Stimulated activated naive B cell treated with anti-CD40 and anti-IgM and Interleukin-4, amounts not matched to agents 10 μg/mL and 1 μg/mL and 100 μg/mL, for 72 hours (primary cell): ENCODE measurements at places on chromosomes 12 and 14.
A peak's percentile ranks its signal among the peaks of the same experiment; 100 is the strongest.

DNA sequence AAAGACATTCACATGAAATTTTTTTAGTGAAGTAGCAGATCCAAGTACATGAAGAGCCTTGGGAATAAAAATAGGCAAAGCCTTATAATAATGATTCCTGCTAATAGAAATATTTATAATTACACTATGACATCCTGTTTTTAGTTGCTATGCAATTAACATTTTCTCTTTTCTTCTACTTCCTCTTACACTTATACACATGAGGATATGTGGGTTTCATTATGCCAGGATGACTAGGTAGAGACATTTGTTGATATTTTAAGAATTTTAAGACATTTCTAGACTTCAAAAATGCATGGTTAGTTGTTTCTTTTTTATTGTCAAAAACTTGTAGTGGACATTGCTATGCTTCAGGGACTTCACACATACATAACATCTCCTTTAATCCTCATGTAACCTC, 326.8 kb downstream of the SYT1 start:
- no peak for DNase-seq

DNA sequence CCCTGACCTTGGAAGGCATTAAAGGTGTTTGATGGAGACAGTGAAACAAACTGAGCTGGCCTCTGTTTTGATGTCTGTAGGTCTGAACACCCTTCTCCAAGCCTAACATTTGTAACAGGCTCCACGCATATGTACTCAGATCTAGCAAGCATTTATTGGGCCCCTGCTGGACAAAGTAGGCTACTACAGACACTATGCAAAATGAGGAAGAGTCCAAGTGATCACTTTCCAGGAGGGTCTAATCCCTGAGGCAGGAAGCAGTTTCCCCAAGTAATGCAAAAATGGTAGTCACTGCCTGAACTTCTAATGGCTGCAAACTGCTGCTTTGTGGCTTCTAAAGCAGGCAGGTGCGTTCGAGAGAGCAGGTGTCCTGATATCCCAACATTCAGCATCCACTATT, 405.8 kb downstream of the MED13L start:
- DNase-seq, result no peak

GRCh38 chr14:87679866-87680265, 313.1 kb downstream of the GALC start:
- no peak for DNase-seq

DNA sequence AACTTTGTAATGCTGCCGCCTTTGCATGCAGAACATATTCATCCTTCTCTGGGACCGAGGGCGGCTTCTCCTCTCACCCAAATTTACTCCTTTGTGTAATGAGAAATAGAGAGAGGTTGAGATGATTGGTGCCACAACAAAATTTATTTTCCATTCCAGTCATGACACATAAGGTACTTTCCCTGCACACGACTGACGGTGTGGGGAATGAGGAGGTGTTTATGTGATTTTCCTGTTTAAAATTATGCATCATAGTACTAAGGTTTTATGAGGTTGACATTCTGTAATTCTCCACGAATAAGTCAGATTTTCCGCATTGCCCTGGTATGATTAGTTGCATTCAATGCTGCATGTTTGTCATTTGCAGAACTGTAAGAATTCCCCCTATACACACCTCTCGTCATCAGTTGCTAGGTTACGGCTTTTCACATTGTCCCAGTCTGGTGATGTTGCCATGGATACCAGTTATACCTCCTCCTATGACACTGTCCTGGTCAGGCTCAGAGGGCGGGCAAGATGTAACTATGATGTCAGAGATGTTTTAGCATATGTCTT, 23.1 kb downstream of the BICDL1 start:
- DNase-seq, result peak; percentile 86

DNA sequence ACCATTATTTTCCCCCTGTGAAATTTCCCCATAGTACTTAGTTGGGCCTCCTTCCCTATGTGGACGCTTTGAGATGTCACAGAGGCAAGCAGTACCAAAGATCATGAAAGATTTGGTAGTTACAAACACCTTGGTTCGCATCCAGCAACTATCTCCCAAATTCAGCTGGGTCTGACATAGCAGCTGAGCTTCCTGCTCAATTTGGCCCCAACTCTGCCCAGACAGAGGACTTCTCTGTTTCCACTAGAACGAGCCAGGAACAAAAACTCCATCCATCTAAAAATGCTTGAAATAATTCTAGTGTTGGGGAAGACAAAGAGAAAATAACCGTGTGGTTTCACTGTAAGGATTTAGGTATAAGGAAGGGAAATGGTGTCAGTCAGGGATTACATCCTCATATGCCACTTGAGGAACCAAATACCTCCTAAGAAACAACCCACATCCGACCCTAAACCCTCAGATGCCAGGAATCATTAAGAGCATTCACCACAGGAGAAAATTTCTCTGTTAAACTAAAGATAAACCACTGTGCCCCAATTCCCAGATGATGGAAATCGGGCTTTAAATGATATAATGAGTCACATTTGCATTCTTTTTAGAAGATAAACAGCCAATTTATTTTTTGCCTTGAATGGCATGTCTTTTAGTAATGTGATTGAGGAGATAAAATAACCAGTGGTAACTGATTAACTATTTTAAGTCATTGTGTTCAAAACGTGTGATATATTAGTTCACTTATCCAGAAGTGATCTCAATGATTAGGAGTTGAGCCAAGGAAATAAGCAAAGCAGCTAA, 103.7 kb upstream of the IFNG-AS1 start:
- DNase-seq, result no peak

DNA sequence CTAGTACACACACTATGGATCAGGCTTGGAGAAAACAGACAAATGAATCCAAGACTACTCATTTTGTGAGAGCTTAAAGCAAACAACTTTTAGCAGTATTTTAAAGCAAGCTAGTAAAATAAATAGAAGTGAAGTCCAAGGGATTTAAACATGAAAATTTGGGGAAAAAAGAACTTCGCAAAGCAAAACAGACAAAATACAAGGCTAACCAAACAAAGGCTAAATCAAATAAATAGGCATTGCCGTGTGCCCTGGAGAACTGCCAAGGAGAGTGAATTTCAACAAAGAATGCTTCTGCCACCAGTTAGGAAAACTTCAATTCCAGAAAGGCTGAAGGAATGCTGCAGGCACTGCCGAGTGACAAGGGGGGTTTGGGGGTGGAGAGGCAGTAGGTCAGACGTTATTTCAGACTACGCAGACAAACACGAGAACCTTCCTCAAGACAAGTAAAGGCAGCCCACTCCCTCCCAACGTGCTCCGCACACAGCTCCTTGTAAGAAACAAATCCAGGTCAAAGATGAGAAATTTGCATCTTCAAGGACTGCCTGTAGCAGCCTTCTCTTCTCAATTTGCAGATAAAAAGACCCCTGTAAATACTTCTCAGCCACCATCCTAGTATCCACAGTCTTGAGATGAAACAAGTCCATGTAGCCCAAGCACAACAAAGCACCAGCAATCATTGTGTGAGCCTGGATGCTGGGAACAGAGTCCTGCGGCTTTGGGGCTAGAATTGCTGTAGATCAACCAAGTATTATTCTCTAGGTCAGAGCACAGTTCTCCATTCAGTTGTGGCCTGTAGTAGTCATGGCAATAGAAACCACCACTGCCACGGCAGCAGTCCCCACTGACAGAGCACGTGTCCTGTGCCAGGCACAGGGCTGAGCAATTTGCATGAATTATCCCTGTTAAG, 43.3 kb downstream of the EFCAB11 start:
- no peak for DNase-seq

DNA sequence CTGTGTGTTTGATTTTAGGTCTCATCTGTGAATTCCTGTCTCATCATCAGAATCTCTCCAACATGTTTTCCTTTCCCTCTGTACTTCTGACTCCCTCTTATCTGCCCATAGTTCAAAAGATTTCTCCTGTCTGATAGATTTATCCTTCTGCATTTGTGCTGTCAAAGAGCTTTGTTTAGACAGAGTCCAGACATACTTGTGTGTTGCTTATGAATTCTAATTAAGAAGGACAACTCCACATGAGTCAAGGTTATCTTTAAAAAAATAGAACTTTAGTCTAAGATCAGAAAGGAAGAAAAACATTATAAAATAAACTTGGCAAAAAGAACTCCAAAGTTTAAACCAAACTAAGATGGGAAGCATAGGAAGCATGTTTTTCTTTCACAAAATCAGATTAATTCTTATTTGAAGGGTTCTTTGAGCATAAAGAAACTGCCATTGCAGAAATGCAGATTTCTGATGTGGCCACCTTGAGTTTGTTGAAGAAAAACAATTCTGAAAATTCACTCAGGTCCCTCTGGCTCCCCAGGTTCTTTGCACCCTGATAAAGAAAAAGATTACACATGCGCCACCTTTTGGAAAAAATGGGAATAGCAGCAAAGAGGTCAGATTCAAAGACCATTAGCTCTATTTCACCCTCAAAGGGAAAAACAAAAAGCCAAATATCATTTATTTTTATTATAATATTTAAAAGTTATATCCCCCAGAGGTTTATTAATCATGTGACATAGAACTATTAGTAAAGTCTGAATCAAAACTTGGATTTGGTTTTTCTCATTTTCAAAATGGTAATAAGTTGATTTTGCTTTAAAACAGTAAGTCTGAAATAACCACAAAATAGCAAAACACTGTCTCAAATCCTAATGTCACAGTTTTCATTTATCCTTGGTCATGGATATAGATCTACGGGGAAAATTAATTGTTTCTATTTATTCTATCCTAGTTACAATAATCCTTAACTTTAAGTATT, 143.7 kb upstream of the DCN start:
- peak; percentile 24 for DNase-seq

GRCh38 chr12:96246926-96247505, 52.8 kb downstream of the ELK3 start:
- no peak for DNase-seq

- DNase-seq, result no peak
These were observed 29.9 kb downstream of the TSPAN19 start for GRCh38 chr12:85006206-85006605.

DNA sequence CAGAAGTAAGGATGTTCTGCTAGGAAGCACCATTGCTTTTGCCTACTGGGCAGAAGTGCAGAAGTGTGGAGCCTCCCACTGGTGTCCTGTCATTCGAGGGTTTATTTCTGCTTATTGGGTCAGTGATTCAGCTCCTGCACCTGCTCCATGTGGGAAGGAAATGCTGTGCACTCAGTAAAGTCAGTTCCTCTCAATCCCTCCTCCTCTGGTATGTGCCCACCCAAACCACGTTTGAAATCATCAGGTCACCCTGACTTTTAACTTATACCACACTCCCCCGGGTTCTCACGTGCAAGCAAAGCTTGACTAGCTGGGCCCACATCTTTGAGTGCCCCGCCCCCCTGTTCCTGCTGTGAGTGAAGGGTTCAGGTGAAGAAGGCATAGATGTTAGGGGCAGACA, 223.7 kb downstream of the CHST11 start:
- DNase-seq, result no peak

GRCh38 chr12:97960225-97960624, 497.6 kb downstream of the RMST start:
- no peak for DNase-seq

GRCh38 chr12:54173906-54174471, 14.8 kb downstream of the SMUG1 start:
- no peak for DNase-seq

DNA sequence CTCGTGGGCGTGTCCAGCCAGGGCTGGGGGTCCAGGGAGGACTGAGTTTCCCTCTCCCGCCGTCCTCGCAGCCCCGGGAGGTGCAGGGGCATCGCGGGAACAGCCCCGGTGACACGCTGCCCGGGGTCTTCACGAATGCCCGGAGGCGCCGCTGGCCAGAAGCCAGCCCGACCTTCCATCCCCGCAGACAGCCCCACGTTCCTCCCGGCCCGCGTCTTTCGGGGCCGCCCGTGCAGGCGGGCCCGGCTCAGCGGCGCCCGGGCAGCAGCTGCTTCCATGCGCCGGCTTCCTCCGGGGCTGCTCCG, 827 bp upstream of the TEDC1 start:
- DNase-seq, result no peak

- DNase-seq, result peak; percentile 14
These were observed 64.5 kb downstream of the CRADD start for GRCh38 chr12:93741659-93742109.

GRCh38 chr12:5881666-5882065, 63.4 kb downstream of the ANO2 start:
- no peak for DNase-seq

DNA sequence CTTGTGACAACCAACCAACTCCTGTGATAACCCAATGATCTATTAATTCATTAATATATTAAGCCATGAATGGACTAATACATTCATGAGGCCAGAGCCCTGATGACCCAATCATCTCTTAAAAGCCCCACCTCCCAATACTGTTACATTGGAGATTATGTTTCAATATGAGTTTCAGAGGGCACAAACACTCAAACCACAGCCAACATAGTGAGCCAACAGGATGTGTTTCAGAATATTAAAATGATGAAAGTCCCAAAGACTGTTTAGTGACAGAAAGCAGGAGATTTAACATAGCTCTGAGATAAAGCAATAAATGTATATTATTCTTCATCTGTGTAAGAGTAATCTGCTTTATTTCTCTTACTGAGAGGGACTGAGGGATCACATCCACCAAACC, 71.7 kb downstream of the PTPRO start:
- no peak for DNase-seq

DNA sequence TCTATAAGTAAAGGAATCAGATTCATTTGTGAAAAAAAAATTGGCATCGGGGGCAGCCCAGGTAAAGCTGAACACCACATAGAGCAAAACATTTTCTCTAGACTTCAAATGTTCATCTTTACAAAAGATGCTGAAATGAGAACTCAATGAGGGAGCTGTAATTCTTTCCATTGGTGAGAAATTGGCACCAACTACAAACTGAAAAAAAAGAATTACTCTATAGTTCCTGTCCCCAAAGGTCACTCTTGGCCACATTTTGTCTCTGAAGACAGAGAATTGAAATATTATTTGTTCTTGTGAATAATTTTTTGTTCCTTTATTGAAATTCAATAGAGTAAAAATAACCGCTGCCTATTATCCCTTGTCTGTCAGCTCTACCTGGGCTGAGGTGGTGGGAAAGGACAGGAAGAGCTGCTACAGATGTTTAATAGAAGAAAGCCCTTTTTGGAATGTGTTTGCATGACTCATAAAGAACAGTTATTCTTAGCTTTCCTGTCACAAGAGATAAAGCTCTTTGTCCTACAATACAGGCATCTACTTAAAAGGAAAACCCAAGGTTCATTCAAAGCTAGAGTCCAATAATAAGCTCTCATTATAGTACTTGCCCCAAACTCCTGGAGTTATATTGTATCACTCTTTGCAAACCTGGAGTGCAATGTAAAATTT, 380.1 kb upstream of the KITLG start:
- no peak for DNase-seq

- no peak for DNase-seq
These were observed 109.5 kb upstream of the PKP2 start for GRCh38 chr12:33006106-33006505.

DNA sequence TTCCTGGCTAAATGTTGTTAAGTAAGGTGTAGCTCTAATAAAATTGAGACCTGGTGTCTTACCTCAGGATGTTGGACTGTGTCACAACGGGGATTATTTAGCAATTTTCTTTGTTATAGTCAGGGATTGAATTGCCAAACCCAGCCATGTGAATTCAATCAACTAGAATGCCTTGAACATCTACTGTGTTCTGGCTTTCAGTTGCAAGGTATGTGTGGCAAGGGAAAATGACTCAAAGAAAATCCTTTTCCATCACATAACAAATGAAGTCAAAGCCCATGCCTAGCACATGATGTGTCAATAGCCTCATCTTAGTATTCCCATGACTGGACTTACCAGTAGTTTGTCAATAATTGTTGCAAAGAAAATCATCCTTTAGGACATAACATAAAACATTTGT, 519.8 kb upstream of the FLRT2 start:
- DNase-seq, result no peak

- no peak for DNase-seq
These were observed 188.7 kb upstream of the ARID2 start for GRCh38 chr12:45540661-45541341.
